ENCODE measurements at places on chromosomes 1 and 21.

DNA sequence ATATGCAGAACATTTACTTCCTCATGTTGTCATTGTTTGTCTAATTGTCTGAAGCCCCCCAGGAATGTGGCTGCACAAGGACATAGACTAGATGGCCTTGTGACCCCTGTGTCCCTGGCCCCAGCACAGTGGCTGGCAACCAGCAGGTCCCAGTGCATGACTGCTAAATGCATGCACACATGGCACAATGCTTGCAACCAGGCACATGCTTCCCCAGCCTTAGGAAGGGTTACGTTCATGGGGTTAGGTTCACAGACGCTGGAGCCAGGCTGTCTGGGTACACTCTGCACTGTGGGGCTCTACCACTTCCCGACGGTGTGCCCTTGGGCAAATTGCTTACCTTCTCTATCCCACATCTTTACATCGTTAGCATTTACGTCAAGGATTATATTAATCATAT lies 21.2 kb upstream of the CLIC6 start:
- no peak for DNase-seq

- DNase-seq: peak; percentile 15
These were observed 386.2 kb upstream of the ADGRL2 start for GRCh38 chr1:81414488-81415015.

GRCh38 chr1:88371436-88372023 lies 312.5 kb upstream of the PKN2 start:
- DNase-seq: no peak

DNA sequence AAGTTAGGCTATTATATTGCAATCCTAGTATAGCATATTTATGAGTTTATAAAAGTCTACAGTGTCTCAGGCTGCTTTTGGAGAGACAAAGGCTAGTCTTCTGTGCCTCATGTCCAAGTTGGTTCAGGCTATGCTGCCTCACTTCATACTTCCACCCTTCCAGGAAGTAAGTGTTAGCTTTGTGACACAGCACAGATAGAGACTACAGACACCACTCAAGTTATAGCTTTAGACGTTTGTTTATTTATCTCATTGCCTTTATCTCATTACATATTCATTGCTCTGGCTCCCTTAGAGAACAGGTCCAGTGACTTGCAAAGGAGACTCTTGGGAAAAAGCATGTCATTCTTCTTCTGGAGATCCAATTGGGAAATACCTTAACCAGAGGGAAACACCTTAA lies 22.6 kb upstream of the GBP4 start:
- no peak for DNase-seq

DNA sequence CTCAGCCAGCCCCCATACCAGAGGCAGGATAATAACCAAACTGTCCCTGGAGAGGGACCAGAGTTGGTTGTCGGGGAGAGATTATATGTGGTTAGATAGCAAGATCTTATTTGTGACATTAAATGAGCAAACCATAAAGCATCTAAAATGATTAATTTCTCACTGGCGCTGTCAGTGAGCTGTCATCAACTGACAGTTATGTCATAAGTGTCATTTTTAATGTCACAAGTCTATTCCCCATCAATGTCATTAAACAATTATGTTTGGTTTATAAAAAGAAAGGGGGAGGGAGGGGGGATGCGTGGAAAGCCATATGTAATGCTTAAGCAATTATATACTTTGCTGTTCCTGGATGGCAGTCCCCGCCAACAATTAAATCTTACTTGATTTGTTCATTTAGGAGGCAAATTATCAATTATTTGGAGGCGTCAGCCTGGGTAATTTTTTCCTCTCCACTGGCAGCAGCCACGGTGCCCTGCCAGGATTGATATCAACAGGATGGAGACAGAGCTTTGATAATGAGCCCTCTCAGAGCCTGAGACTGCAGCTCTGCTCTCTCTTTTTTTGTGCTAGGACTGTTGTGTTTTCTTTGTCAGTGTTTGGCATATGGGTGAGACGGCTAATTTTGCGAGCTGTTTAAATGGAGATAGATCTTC lies 333.6 kb upstream of the CAMK1G start:
- DNase-seq: no peak

DNA sequence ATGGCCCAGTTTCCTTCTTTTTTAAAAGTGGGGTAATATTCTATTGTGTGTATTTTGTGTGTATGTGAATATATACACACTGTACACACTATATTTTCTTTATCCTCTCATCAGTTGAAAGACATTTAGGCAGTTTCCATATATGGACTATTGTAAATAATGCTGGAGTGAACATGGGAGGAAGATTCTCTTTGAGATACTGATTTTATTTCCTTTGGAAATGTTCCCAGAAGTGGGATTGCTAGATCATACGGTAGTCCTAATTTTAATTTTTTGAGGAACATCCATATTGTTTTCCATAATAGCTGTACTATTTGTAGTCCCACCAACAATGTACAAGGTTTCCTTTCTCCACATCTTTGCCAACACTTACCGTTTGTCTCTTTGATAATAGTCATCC lies 51.0 kb downstream of the F3 start:
- DNase-seq: no peak

GRCh38 chr1:53580739-53581475 lies 121.7 kb downstream of the DMRTB1 start:
- DNase-seq: no peak

GRCh38 chr1:225860107-225860506 lies 22.1 kb downstream of the TMEM63A start:
- DNase-seq: no peak

GRCh38 chr1:165843304-165843703 lies 15.9 kb downstream of the UCK2 start:
- DNase-seq: no peak

DNA sequence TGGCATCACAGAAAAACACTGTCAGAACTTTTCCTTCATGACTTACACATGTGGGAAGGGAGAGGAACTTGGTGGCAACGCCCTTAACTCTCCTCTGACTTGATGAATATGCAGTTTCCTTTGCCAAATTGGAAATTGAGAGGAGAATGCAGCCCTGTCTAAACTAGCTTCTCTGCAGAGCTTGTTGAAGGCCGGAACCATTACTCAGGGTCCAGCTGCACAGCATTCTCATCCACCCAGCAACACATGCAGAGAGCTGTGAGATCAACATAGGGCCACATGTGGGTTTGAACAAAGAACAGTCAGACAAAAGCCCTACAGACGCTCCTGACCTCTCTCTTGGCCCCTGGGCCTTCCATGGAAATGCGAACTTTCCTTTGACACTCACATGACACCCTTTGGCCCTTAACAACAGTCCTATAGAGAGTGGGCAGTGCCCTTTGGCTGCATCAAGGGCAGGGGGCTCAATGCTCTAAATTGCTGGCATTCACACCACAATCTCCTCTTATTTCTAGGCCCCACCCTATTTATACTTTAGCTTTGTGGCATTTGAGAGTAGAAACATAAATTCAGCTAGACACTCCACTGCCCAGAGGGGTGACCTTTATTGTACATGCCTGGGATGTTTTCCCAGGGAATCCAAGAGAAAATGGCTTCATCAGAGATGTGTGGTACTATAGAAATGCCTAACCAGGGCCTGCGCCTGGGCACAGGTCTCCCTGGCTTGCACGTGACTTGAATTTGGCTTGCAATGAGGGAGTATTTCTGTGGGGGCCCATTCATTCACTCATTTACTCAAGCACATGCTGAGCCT lies 64.4 kb downstream of the CDC7 start:
- no peak for DNase-seq

GRCh38 chr1:217526636-217527035 lies 104.3 kb downstream of the GPATCH2 start:
- DNase-seq: no peak

DNA sequence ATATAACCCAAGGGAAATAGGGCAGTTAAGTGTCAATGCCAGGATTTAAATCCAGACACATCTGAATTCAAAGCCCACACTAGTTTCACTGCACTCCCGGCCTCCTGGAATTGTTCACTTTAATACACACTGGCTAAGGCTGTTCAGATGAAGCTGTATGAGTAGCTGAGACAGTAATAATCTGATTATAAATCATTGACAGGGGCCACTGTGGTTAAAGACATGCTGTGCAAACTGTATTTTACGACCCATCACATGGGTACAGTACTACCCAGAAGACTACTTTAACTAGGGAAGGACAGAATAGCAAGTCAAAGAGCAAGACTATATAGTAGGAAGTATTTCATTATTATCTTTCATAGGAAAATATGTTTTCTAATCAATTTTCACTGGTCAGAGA lies 16.1 kb upstream of the NTNG1 start:
- no peak for DNase-seq

- DNase-seq: no peak
These were observed 78.4 kb downstream of the PEX14 start for GRCh38 chr1:10553118-10553517.

DNA sequence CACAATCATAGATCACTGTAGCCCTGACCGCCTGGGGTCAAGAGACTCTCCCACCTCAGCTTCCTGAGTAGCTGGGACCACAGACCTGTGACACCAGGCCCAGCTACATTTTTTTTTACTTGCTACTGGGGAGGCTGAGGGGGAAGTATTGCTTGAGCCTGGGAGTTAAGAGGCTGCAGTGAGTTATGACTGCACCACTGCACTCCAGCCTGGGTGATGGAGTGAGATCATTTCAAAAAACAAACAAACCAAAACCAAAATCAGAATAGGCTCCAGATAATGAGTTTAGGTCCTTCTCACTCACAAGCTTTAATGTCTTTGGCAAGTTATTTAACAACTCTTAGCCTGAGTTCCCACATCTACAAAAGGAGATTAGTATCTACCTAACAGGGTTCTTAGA lies 22.8 kb downstream of the WDR26 start:
- DNase-seq: no peak

DNA sequence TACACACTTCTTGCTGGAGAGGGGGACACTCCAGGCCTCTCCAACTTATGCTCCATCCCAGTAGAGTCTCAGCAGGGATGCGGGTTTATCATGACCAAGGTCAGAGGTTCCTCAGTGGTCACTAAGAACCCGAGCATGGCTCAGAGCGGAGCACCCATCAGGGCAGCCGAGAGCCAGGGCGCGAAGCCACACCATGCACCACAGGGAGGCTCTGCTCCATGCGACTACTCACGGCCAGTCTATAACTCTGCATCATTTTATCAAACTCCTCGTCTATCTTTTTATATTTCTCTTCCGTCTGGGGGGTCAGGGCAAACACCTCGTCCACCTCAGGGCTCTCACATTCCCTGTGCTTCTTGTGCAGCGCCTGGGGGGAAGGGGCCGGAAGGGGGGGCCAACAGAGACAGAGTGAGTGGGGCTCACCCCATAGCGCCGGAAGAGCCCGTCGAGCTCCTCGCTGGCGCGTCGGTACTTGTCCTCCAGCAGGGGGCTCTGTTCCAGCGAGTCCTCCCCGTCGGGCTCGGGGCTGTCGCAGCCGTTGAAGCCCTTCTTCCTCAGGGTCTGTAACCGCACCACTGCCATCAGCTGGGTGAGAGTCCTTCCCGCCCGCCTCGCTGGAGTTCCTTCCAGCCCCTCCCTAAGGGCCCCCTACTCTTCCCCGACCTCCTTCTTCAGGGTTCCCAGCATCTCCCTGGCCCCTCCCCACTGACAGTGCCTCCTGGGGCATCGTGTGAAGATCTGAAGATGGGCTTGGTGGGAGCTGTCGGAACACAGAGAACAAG lies 20.0 kb downstream of the MEF2D start:
- no peak for DNase-seq

- DNase-seq: no peak
These were observed 71.4 kb upstream of the GORAB start for GRCh38 chr1:170460414-170461155.

GRCh38 chr1:58762806-58763205 lies 21.0 kb downstream of the JUN start:
- DNase-seq: no peak

- peak; percentile 5 for DNase-seq
These were observed 327.8 kb upstream of the USP24 start for GRCh38 chr1:55542901-55543504.

DNA sequence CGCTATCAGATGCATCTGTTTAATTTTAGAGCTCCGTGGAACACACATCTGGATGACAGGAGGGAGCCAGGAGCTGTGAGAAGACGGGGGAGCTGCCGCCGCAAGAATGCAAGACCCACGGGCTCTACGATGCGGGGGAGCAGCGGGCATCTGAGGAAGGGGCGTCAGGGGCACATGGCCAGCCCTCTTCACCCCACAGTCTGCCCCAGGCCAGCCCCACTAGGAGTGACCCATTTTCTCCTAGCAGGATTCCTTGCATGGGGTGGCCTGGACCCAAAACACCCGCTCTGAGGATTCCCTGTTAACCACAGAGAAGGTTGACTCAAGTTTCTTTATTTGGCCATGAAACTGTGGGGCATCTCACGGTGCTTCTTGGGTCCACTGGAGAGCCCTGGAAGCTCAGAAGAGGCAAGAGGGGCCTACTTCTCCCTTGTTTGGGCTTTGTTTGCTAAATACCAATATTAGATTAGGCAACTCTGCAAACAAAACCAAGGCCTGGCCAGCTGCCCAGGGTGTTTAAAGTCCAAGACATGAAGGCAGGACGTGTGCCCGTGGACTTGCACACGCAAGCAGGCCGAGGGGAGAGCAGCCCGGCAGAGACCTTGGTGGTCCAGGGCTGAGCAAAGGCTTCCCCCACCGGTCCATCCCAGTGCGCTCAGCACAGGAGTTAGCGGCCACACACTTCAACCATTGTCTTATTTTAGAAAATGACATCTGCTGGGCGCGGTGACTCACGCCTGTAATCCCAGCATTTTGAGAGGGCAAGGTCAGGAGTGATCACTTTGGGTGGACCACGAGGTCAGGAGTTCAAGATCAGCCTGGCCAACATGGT lies 89.8 kb downstream of the DHRS3 start:
- DNase-seq: no peak

DNA sequence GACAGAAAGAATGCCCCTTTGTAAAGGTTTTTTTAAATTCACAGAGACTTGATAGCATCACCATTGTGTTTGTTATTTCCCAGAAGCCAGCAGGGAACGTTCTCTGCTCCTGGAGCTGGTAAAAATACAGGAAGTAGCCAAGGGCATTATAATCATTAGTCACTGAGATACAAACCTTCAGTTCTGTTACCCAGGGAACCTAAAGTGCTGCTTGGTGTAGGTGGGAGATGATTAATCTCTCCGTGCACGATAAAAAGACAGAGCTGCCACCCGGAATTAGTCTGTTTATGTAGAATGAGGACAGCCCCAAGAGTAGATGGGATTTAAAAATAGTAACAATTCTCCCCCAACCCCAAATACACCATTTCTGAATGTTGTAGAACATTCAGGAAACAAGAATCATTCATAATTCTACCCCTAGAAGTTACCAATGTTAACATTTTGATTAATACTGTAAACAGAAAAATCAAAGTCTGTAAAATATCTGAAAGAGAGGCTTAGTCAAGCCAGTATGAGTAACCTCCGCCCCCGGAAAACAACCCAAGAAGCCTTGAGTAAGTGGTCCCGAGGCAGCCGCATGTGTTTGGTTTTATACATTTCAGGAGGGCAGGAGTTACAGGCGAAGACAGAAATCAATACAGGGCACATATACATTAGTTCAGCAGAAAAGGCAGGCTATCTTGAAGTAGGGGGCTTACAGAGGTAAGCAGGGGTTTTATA lies 45.3 kb upstream of the CTBS start:
- peak; percentile 60 for DNase-seq

- no peak for DNase-seq
These were observed 118.8 kb downstream of the RWDD3 start for GRCh38 chr1:95352767-95353166.
